Hematopoietic multipotent progenitor cell (in vitro differentiated cells): ENCODE measurements at places on chromosomes 7 and 10. TPM values are rescaled to one million over a fixed set of nuclear protein-coding genes. Genes with fewer than 3 reads are reported as not detected.

- DNase-seq = peak; percentile 60
Observed at GRCh38 chr7:143882020-143882603, 19.9 kb downstream of the TCAF1 start.

DNA sequence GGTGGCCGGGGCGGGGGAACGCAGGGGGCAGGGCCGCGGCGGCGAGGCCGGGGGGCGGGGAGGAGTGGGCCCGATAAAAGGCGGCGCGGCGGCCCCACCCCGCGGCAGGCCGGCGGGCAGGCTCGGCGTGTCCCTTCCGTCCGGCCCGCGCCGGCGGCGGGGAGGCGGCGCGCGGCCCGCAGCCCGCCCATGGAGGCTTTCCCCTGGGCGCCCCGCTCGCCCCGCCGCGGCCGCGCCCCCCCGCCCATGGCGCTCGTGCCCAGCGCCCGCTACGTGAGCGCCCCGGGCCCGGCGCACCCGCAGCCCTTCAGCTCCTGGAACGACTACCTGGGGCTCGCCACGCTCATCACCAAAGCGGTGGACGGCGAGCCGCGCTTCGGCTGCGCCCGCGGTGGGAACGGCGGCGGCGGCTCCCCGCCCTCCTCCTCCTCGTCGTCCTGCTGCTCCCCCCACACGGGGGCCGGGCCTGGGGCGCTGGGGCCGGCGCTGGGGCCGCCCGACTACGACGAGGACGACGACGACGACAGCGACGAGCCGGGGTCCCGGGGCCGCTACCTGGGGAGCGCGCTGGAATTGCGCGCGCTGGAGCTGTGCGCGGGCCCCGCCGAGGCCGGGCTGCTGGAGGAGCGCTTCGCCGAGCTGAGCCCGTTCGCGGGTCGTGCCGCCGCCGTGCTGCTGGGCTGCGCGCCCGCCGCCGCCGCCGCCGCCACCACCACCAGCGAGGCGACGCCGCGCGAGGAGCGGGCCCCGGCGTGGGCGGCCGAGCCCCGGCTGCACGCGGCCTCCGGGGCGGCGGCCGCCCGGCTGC lies at the start of gene NANOS1:
Gene NANOS1 (plus strand): TSS at position 102 of the 808 bp plus-strand sequence. CDS start 88 bp downstream, at position 190.
- DNase-seq = no peak

Gene MOGAT3
- total RNA-seq = not detected

Gene ACSL5
- total RNA-seq = 27.5 TPM

DNA sequence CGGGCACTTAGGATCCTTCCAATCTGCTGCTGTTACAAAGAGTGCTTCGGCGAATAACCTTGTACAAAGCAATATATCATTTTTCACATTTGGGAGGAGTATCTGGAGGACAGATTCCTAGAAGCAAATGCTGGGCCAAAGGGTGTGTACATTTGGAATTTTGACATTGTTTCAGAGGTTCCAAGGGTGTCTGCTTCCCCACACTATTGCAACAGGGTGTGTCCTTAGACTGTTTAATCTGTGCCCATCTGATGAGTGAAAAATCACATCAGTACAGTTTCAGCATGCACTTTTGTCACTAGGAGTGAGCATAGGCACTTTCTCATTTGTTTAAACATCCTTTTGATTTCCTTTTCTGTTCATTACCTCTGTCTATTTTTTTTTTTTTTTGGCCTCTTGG lies 8.6 kb upstream of the ELFN1 start:
- DNase-seq = no peak

Gene FAM131B
- total RNA-seq = 0.81 TPM

- DNase-seq = no peak
Observed at GRCh38 chr7:115363916-115364315, 442.0 kb downstream of the MDFIC start.

DNA sequence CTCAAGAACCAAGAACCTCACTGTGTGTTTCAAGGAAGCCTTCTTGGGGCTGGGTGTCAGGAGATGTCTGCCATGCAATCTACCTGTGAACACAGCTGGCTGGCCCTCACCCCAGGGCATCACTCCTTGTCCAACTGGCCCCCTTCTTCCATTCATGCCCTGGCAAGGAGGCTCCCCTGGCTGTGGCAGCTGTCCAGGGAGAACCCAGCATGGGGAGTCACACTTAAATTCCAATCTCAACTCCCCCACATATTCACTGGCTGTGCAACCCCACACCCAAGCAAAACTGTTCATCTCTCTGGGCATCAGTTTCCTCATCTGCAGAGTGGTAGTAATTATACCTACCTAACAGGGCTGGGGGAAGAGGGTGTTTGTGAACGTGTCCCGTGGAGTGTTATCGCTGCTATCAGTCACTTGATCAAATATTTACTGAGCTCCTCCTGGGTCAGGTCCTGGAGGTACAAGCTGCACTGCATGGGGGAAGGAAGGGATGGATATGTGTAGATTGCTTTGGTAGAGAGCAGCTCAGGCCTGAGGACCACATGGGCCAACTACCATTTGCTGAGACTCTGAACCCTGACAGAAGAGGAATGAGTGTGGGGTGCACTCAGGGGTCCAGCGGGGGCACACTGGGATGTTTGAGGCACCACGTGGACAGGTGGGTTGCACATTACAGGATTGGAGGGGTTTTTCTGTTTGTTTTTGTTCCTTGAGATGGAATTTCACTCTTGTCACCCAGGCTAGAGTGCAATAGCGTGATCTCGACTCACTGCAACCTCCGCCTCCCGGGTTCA lies 2.1 kb upstream of the GPRIN2 start:
- DNase-seq = no peak

DNA sequence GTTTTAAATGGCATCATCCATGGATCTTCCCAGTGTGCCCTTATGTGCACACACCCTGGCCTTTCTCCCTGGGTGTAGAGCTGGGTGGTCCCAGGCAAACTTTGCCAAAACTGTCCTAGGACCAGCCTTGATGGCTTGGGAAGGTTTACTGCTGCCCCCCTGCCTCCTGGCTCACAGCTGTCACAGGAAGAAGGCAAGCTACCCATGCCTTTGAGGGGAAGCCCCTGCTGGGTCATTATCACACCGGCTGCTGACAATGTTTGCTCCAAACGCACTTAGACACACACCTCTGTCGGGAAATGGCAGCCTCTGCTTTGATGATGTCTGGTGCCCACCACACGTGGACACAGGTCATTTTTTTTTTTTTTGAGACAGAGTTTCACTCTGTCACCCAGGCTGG lies 25.2 kb upstream of the FIGNL1 start:
- no peak for DNase-seq

GRCh38 chr10:115084277-115084850 lies 8.8 kb upstream of the ATRNL1 start:
- DNase-seq = no peak

DNA sequence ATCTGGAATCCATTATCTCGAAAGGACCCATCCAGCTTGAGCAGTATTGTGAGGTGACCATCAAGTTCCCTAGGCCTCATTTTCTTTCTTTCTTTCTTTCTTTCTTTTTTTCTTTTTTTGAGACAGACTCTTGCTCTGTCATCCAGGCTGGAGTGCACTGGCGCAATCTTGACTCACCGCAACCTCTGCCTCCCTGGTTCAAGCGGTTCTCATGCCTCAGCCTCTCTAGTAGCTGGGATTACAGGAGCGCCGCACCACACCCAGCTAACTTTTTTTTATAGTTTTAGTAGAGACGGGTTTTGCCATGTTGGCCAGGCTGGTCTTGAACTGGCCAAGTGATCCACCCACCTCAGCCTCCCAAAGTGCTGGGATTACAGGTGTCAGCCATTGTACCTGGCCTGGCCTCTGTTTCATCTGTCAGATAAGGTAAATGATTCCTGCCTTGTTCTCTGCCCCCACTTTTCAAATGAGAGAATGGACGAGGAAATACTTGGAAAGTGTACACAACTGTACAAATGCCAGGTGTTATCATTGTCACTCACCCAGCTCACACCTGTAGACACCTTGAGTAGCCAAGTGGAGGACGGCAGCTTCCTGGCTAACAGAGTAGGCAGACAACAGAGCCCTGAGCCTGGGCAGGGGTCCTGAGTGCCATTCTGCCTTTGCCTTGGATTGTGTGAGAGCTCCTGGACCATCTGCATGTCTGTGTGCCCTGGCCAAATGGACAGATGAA lies 54.1 kb downstream of the HK1 start:
- no peak for DNase-seq

GRCh38 chr7:66189695-66190503 lies 15.2 kb upstream of the TPST1 start:
- DNase-seq = no peak

GRCh38 chr7:122018032-122018431 lies 126.0 kb downstream of the AASS start:
- DNase-seq = no peak

- no peak for DNase-seq
Observed at GRCh38 chr7:65276822-65277221, 96.8 kb upstream of the ZNF92 start.

DNA sequence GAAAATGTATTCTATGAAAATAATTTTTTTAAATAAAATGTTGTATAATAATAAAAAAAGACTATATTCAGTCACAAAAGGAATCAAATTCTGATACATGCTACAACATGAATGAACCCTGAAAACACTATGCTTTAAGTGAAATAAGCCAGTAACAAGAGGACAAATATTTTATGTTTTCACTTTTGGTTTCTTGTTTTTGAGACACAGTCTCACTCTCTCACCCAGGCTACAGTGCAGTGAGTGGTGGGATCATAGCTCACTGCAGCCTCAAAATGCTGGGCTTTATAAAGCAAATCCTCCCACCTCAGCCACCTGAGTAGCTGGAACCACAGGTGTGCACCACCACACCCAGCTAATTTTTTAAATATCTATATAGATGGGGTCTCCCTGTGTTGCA lies 64.2 kb downstream of the CNOT4 start:
- no peak for DNase-seq

Gene CYP3A5
- not detected for total RNA-seq
